ENCODE measurements at places on chromosomes 1 and 21.
A peak's percentile ranks its signal among the peaks of the same experiment; 100 is the strongest.

- no peak for DNase-seq
Measured at GRCh38 chr1:36525166-36525565, 42.5 kb upstream of the CSF3R start.

DNA sequence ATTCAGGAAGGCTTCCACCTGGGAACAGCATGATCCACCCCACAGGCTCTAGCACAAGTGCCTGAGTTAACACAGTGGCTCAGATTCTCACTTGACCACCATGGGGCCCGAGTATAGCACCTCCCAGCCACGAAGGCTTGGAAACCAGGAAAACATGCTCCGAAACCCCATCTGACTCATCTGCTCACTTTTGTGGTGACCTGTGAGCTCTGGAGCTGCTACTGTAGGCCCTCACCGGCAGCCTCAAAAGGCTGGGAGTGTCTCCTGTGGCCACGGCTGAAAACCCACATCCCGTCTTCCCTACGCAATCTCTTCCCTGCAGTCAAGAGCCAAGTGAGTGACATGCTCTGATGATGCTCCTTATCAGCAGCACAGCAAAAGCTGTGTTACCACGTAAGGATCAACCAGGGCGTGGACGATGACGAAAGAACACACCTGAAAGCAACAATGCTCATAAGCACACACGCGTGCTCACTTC lies 81.4 kb downstream of the TGFBR3 start:
- peak; percentile 83 for DNase-seq

DNA sequence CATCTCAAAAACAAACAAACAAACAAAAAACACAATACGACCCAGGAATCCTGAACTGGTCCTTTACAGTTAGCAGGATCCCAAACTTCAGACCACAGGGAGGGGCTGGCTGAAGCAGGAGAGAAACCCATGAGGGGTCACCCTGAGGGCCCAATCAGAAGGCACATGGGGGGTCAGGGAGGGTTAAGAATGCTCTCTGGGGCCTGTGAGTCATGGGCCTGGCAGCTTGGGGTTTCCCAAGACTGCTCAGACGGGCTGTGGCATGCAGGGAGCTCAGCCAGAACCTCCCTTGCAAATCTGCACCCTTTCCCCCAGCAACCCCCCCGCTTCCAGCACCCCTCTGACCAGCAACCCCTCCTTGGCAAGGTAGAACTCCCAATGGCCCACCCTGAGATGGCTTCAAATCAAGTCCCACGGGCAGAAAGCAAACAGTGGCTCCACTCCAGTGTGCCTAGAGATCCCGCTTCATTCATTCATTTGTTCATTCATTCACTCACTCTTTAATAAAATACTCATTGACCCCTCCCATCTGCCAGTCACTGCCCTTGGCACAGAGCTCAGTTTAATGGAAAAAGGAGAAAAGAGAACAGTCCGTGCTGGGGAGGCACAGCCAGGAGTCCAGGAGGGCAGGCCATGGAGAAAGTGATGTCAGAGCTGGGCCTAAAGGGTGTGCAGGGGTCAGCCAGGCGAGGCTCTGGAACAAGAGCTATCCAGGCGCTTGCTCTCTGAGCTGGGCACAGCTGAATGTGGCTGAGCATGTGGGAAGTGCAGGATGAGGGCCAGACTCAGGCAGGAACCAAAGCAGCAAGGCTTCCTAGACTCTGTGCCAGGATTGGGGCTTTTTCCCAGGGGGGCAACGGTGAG lies 8.2 kb downstream of the UQCRHL start:
- DNase-seq: no peak

- DNase-seq: no peak
Measured at GRCh38 chr1:109253803-109254620, 4.7 kb downstream of the CELSR2 start.

- no peak for DNase-seq
Measured at GRCh38 chr1:68331117-68331865, 99.0 kb upstream of the WLS start.

DNA sequence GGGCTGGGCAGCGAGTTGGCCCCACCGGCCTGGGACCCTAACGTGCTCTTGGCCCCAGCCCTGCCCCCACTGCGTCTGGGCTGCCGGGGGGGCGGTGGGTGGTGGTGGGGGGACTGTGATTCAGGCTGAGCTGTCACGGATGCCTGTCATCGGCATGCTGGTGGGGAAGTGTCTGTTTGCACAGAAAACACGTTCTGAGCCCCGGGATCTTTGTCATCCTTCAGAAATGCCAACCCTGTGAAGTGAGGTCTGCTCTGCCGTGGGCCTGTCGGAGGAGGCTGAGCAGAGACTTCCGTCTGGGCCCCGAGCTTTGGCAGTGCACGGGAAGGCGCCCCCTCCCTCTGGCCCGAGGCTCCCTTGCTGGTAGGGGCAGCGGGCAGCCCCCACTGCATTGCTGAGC lies 24.3 kb upstream of the PLCH2 start:
- DNase-seq: no peak

DNA sequence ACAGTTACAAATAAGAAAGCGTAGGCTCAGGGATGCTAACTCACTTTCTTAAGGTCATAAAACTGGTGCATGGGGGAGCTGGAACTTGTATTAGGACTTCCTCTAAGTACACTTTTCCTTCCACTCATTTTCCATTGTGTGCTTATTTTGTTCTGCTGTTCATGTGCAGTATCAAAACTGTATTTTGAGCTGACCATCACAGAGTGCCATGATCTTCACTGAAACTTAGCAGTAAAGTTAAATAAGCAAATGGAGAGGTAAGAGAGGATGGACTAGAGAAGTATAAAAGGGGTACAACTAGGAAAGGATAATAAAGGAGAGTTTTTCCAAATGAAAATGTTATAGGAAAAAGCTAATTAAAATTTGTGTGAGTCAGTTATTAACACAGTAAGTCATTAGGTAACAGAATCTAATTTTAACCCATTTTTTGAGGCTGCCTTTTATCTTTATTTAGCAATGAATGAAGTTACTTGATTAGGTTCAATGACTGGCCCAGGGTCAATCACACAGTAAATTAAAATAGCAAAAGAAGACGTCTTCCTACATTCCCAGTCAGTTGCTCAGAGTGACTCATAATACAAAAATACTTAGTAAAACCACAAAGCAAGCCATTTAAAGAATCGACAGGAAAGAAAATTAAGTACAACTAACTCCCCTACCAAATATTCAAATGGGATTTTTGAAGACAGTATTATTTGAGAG lies 165.8 kb upstream of the C1orf105 start:
- DNase-seq: no peak

DNA sequence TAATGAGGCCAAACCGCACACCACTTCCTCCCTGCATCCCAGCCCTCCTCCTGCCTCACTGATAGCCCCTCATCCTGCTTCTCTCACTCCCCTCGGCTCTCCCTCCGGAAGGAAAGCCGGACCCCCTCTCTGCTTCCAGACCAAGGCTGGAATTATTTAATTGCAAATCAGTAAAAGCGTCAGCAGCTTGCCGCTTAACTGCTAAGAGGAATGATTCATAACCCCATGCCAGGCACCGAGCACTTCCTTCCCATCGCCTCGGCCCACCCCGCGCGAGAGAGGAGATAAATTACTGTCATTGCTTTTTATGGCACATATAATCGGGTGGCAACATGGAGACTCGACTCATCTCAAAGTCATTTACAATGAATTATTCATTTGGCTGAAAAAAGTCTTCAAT lies 77.3 kb downstream of the UBIAD1 start:
- no peak for DNase-seq

DNA sequence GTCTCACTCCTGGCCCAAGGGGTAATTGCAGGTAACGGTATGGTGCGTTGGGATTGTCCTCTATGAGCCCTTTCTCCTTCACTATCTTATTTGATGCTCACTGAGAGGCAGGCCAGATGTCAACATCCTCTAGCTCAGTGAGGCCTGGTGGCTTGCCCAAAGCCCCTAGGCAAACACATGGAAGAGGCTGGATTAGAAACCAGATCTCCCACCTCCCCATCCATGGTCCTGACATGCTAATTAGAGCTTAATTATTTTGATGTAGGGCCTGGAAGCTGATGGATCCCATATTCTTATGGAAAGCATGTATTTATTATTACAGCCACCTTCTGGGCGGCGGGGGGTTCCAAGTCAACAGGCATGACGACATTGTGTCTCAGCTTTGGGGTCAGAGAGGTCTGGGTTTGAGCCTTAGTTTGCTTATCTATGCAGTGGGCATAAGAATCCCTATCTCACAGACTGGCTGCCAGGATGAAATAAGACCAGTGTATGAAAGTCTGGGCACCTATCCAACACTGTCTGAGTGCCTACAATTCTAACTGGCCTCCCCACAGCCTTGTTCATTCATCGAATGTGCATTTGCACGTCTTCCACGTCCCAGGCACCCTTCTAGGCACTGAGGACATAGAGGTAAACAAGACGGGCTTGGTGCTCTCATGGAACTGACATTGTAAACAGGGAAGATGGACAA lies 6.2 kb downstream of the SMPDL3B start:
- DNase-seq: no peak

DNA sequence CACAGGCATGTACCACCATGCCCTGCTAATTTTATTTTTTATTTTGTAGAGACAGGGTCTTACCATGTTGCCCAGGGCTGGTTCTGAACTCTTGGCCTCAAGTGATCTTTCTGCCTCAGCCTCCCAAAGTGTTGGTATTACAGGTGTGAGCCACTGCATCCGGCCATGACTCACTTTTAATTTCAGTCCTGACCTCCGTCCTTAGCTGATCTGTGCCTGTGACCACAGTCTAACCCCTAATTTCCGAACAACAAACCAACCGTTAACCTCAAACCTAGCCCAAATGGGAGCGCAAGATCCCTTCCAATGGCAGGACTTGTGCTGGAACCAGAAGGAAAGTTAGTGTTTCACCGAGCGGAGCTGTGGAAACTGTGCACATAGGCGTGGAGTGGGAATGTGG lies 29.3 kb upstream of the MAN1C1 start:
- no peak for DNase-seq

GRCh38 chr1:115228191-115228590 lies 109.9 kb downstream of the NGF start:
- DNase-seq: no peak

DNA sequence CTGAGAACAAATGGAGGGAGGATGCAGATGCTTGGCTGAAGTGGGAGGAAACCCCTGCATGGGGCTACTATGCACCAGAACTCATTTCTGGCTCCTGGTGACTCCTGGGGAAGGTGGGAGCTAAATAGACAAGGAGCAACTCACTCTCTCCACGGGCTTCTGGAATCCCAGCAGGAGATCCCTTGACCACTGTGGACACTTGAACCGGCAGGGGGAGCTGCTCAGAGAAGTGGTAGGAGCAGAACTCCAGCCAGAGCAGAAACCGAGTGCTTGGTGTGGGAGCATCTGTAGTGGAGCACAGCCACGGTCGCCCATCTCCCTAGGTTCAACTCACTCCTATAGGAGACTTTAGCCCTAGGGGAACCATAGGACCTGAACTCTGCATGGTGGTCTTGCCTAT lies 205.6 kb upstream of the GJB5 start:
- DNase-seq: no peak

GRCh38 chr1:183730886-183731573 lies 73.9 kb upstream of the RGL1 start:
- no peak for DNase-seq

DNA sequence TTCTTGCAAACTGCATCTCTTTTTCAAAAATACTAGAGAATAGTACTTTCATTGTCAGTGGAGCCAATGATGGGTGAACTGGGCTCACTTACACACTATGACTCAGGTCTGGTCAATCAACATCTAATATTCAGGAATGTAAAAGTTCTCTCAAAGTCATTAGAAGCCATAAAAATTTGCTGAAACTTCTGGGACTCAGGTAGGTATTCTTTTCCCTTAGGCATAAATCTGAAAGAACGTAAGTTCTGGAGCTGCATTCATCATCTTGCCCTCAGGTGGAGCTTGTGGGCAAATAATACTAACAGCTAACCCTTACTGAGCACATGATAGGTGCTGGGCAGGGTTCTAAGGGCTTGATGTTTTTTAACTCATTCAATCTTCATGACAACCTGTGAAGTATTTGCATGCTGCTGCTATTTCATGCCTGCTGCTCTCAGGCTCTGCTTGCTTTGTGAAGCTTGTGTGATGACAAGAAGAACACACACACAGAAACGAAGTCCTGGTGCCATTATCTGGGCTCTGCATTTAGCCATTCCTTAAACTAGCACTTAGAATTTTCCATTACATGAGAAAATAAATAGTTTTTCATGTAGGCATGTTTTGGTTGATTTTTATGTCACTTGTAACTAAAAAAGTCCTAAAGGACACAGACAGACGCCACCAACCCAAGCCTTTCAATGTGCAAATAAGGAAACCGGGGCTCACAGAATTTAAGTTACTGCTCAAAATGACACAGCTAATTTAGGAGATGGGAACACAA lies 394.2 kb upstream of the LYPLAL1 start:
- no peak for DNase-seq

DNA sequence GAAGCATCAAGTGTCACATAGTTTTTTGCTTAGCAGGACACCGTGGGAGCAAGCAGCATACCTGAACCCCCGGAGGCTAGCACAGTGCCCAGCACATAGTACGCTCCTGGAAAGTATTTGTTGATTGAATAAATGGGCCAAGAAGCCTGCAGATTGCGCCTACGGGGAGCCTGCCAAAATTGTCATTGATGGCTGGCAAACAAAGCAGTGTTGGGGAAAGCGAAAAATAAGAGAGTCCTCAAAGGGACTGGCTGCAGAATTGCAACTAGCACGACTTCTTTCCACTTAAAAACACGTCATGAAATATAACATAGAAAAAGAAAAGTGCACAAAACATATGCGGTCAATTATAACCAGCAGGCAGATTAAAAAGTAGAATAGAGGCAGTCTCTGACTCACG lies 125.2 kb upstream of the GALNT2 start:
- no peak for DNase-seq
